ENCODE measurements at places on chromosomes 5 and 9.

- no peak for DNase-seq
Measured at GRCh38 chr9:74122661-74123060, 374.5 kb upstream of the RORB start.

GRCh38 chr5:139402561-139403158 lies 1.2 kb downstream of the SPATA24 start:
- peak; percentile 45 for DNase-seq

GRCh38 chr5:72308853-72309191 lies 11.2 kb downstream of the MRPS27 start:
- no peak for DNase-seq

- DNase-seq: peak; percentile 21
Measured at GRCh38 chr5:65805089-65805488, 83.1 kb downstream of the NLN start.

DNA sequence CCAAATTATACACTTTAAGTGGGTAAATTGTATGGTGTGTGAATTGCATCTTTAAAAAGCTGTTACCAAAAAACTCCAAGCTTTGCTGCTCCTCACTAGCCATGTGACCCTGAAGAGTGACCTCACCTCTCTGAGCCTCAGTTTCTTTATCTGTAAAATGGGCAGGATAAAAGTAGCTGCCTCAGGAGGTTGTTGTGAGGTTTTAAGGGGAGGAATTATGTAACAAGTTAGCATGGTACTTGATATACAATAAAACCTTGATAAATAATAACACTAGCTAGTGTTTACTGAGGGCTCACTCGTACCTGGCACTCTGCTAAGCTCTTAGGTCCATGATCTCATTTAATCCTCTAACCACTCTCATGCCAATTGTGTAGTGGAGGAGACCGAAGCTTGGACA lies 19.0 kb upstream of the PHF19 start:
- no peak for DNase-seq

GRCh38 chr5:17046320-17046719 lies 110.2 kb upstream of the MYO10 start:
- DNase-seq: no peak

GRCh38 chr9:137026828-137027227 lies 1.2 kb downstream of the ABCA2 start:
- DNase-seq: no peak

DNA sequence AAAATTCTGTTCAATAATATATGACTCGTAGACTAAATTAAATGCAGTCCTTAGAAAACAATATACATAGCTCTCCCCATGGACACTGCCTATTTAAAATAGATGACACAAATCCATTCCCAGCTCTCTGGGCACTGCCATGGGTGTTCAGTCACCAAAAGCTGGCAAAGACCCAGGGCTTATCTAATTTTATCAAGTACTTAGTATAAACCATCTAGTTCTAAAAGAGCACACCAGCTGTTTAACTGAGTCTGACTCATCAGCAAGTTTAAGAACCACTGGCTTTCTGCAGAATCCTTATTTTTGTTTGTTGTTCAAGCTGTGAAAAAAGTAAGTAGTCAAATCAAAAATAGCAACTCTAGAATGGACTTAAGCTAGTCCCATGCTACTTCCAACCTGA lies 107.6 kb downstream of the PLPP1 start:
- no peak for DNase-seq

DNA sequence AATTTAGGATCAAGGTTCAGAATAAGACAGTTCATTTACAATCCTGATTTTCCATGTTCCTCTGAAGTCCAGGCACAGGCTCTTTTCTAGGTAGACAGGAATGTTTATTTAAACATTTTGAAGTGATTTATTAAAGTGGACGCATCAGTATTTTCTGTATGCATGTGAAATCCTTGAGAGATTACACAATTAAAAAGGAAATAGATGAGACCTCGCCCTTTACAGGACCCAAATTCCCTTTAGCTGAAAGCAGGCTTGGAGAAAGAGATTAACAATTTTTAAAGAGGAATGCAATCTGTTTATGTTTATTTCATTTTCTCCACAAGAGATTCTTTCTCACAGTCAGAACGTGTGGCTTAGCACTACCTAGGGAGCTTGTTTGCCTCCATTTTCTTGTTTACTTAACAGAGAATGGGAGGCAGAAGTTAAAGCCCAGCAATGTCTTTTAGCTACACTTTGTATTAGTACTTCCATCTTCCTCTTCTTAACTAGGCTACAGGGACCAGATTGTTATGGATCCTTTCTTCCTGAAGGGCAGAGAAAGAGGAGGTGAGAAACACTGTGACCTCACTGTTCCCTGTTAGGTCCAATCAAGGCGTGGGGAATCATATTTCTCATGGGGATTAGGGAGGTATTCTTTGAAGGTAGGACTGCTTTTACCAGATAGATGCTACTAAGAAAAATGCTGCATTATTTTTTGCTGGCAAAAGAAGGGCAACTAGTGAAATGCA lies 416.0 kb downstream of the SH3GL2 start:
- no peak for DNase-seq

GRCh38 chr9:34560599-34561214 lies 28.8 kb downstream of the CNTFR start:
- no peak for DNase-seq

- no peak for DNase-seq
Measured at GRCh38 chr5:120886351-120886860, 422.3 kb downstream of the PRR16 start.

DNA sequence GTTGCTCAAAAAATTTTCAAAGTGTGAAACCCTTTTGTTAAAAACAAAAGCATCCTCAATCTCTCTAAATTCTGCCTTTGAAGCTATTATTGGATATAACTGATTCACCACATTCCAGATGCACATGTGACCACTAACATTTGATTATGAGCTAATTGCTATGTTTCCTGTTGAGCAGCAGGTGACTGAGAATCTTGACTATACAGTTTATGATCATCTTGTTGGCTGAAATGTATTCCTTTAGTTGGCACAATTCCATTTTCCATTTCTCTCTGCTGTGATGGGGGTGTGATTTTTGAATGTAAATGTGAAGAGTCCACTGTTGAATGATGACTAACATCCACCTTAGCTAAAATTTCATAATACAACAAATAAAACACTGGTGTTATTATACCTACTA lies 10.7 kb downstream of the LYSMD3 start:
- DNase-seq: no peak

GRCh38 chr5:160089531-160089930 lies 29.7 kb downstream of the PWWP2A start:
- DNase-seq: peak; percentile 17

- DNase-seq: no peak
Measured at GRCh38 chr5:103210952-103211351, 47.6 kb upstream of the MACIR start.

GRCh38 chr9:14941501-14942405 lies 31.5 kb upstream of the FREM1 start:
- no peak for DNase-seq

DNA sequence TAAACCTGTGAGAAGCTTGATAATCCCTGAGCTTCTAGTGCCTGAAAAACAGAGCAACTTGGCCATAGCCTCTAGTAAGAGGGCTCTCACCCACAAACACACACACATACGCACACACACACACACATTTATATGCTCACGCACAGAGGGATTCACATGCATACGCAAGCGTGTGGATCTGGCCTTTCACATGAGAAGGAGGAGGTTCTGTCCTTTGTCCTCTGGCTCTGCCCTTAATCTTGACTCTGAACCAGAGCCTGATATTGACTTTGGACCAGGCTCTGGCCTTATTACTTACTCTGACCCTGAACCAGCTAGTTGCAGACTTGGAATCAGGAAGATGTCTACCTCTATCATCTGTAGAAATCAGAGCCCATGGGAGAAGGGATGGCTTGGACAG lies 10.0 kb upstream of the P4HA2 start:
- no peak for DNase-seq

DNA sequence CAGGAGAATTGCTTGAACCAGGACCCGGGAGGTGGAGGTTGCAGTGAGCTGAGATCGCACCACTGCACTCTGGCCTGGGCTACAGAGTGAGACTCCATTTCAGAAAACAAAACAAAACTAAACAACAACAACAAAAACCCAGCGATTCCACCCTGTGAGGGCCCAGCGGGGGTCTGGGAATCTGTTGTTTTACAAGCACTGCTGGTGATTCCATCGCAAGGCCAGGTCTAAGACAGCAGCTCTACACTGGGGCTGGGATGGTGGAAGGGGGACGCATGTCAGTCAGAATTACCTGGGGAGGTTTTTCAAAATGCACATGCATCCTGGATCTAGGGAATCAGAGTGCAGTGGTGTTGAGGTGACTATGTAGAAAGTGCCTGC lies 90.9 kb downstream of the ANKRD55 start:
- DNase-seq: no peak
